ENCODE measurements at places on chromosomes 4 and X. TPM values are rescaled to one million over a fixed set of nuclear protein-coding genes. Genes with fewer than 3 reads are reported as not detected.

PDE5A gene
- not detected for total RNA-seq

GRCh38 chr4:1040344-1041146, 29.1 kb downstream of the FGFRL1 start:
- H3K27ac ChIP-seq = no peak overlapping the region
- no peaks in the 10 kb centered on the region for H3K4me1 ChIP-seq
- H3K36me3 ChIP-seq = no peaks in the 10 kb centered on the region
- peaks cover 4% of the 10 kb centered on the region for H3K27me3 ChIP-seq

TCEAL7 gene
- total RNA-seq = not detected

DNA sequence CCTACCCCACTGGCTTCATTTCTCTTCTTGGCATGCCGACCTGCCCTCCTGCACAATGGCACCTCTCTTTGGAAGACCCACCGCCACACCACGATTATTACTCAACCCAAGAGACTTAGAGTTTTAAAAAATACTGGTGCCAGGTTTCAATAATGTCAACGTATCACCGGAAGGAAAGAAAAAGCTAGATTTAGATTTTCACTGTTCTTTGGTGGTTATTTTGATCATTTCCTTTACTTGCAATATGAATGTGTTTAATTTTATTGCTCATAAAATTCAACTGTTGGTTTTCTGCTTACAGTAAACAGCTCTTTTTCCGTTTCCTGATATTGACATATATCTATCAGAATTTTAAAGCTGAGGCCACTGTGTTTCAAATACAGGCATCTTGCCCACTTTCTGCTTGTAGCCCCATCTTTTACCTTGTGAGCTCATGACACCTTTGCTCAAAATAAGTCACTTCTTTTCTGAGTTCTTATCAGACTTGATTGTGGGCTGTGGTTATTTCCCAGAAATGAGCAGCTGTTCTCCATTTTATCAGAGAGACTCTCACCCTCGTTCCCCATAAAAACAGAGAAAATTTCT, 439.1 kb downstream of the INPP4B start:
- no peaks in the 10 kb centered on the region for H3K27me3 ChIP-seq
- H3K4me1 ChIP-seq = peaks cover 51% of the 10 kb centered on the region
- DNase-seq = peak; percentile 61
- H3K27ac ChIP-seq = peak overlapping the region; percentile 99
- H3K4me3 ChIP-seq = peak overlapping the region; percentile 89
- peaks cover 10% of the 10 kb centered on the region for H3K36me3 ChIP-seq

- H3K4me3 ChIP-seq = no peak overlapping the region
- peaks cover 1% of the 10 kb centered on the region for H3K36me3 ChIP-seq
- H3K4me1 ChIP-seq = no peaks in the 10 kb centered on the region
- no peaks in the 10 kb centered on the region for H3K27me3 ChIP-seq
These were observed 33.2 kb upstream of the NAP1L5 start for GRCh38 chr4:88730811-88731210.

DNA sequence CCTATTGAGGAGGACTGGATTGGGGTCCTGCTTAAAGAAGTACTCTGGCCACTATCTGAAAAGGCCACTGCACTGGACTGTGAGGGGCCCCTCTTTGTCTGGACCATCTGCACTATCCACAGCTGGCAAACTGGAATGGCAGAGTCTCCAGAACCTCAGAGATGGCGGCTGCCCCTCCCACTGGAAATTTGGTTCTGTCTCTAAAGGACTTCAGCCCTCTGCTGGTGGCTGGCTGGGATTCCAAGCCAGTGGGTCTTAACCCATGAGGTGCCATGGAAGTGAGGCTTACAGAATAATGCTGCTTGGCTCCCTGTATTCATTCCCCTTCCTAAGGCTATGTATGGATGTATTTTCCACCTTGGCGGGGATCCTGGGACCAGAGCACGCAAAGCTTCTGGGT, 41.6 kb upstream of the CYLC1 start:
- DNase-seq = no peak
- H3K4me1 ChIP-seq = no peaks in the 10 kb centered on the region
- no peak overlapping the region for H3K27ac ChIP-seq
- no peaks in the 10 kb centered on the region for H3K36me3 ChIP-seq

DNA sequence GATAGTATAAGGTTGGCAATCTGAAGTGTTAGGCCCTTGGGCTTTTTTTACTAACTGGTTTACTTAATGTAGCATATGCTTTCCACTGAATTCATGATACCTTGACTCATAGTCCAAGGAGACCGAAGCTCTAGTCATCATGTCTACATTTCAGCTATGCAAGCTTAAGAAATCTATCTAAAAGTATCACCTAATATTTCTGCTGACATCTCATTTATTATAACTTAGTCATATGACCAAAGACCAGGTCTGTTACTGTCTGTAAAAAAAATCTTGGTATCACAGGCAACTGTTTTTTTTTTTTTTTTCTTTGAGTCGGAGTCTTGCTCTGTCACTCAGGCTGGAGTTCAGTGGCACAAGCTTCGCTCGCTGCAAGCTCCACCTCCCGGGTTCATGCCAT, 814.0 kb upstream of the NDST4 start:
- DNase-seq = no peak
- no peak overlapping the region for H3K27ac ChIP-seq
- no peaks in the 10 kb centered on the region for H3K27me3 ChIP-seq
- H3K36me3 ChIP-seq = no peaks in the 10 kb centered on the region

- H3K4me3 ChIP-seq = no peak overlapping the region
- H3K4me1 ChIP-seq = no peaks in the 10 kb centered on the region
- no peak for DNase-seq
- no peaks in the 10 kb centered on the region for H3K36me3 ChIP-seq
These were observed 17.8 kb downstream of the ZNF185 start for GRCh38 chrX:152915541-152916241.

DNA sequence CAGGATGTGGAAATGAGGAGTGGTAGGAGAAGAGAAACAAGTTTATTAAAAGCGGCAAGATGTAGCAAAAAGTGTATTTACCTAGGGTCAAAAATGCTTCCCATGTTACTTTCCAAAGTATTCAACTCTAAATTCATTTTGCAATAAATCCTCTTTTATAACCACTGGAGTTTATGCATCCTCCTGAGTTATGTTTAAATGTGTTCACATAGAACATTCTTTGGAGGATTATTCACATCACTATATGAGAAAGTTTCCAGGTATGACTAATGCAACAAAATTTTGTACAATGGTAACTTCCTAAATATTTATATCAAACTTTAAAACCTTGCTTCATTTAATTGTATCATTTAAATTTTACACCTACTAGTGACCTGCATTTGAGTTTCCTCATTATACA, 870.6 kb upstream of the SLIT2 start:
- H3K4me3 ChIP-seq = no peak overlapping the region
- H3K27ac ChIP-seq = no peak overlapping the region

RS1 gene
- total RNA-seq = not detected

- no peak overlapping the region for H3K4me3 ChIP-seq
- H3K27me3 ChIP-seq = no peaks in the 10 kb centered on the region
- no peaks in the 10 kb centered on the region for H3K4me1 ChIP-seq
These were observed 51.0 kb downstream of the GUCY1B1 start for GRCh38 chr4:155809835-155810234.

DNA sequence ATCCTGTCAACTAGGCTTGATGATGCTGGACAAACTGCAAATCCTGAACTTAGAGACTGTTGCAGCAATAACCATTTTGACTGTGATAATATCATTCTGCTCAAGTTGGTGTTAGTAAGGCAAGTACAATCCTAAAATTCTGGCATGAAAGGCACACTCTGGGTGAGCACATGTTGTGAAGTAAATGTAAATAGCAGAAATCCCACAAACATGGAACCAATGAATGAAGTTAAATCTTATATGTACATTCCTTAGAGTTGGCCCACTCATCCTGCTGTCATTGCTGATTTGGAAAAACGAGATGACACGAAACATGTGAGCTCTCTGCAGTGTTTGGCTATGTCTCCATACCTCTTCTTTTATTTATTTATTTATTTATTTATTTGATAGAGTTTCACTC, 21.0 kb downstream of the RBM47 start:
- H3K36me3 ChIP-seq = no peaks in the 10 kb centered on the region
- H3K4me1 ChIP-seq = no peaks in the 10 kb centered on the region

DNA sequence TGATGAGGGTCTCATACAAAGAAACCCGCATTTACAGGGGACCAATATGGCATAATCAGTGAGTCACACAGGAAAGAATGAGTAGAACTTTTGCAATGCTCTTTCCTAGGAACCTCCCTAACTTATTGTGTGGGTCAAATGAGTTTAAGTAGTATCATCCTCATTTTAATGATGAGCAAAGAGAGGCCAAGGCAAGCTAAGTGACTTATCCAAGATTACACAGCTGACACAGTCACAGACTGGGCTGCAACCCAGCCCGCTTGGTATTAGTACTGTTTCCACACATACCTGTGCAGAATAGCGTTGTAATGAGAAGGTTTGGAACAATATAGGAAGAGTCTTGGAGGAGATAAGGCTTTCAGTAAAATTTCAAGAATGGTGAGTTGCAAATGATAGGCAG, 91.0 kb upstream of the PPP1R2C start:
- no peak for DNase-seq
- peaks cover 2% of the 10 kb centered on the region for H3K36me3 ChIP-seq
- H3K4me1 ChIP-seq = peaks cover 18% of the 10 kb centered on the region
- H3K4me3 ChIP-seq = no peak overlapping the region
- no peaks in the 10 kb centered on the region for H3K27me3 ChIP-seq
- H3K27ac ChIP-seq = no peak overlapping the region

DNA sequence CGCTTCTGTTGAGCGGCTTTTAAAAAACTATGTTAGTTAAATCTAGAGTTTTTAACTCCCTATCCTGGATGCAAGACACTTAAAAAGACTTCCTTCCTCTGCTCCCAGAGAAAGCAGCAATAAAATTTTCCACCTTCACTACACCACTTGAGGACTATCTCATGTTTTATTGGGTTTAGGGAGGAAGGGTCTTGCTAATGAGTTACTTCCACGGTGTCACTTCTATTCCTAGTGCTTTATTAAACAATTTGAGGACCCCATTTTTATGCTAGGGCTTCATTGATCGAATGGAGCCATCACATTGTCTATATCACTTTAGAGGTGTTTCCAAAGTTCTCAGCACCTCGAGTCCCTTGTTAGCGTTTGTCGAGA, 3.7 kb upstream of the STIM2 start:
- H3K27ac ChIP-seq = peak overlapping the region; percentile 80
- peak overlapping the region; percentile 87 for H3K4me3 ChIP-seq
- H3K4me1 ChIP-seq = peaks cover 28% of the 10 kb centered on the region
- no peak for DNase-seq
- no peaks in the 10 kb centered on the region for H3K27me3 ChIP-seq
- H3K36me3 ChIP-seq = no peaks in the 10 kb centered on the region

IL21 gene
- total RNA-seq = 0.52 TPM

- no peak for DNase-seq
- no peaks in the 10 kb centered on the region for H3K27me3 ChIP-seq
- no peak overlapping the region for H3K4me3 ChIP-seq
- no peaks in the 10 kb centered on the region for H3K36me3 ChIP-seq
These were observed 738.6 kb downstream of the PCDH7 start for GRCh38 chr4:31458813-31459212.

DNA sequence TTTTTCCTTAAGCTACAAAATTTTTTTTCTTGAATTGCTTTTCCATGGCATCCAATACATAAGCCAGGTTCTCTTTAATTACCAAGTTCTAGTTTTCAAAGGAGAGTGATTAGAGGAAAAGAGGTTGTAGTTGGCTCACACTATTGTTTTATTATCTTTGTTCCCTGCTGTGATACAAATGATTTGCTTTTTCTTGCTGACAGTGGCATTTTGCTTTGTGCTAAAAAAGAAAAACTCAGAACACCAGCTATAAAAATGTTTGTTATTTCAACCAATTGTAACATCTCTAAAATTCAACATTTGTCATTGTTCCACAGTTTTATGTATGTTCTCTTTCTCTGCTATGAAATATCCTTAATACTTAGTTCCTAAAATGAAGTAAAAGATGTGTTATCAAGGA, 1817.2 kb downstream of the STIM2 start:
- H3K27me3 ChIP-seq = no peaks in the 10 kb centered on the region
- H3K4me1 ChIP-seq = no peaks in the 10 kb centered on the region
- H3K27ac ChIP-seq = no peak overlapping the region
- no peaks in the 10 kb centered on the region for H3K36me3 ChIP-seq

LUZP4 gene
- total RNA-seq = not detected

CXCL13 gene
- not detected for total RNA-seq

DNA sequence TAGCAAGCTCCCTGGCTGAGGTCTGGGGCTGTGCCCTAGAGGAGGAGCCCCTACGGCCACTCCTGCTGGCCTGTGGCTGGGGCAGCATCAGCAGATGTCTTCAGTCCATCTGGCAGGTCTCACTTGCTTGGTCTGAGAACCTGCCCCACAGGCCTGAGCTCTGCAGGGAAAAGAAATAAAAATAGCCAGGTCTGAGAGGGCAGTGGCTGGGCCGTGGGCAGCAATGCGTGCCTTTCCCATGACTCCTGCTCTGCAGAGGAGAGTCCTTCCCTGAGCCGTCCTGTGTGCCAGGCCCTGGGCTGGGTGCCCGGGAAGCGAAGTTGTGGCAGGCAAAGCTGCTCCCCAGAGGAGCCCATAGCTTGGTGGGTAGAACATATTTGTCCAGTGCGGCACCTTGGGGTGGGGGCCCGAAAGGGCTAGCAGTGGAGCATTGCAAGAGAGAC, 11.3 kb upstream of the KIAA0232 start:
- H3K27ac ChIP-seq = no peak overlapping the region
- peaks cover 16% of the 10 kb centered on the region for H3K4me1 ChIP-seq
- H3K36me3 ChIP-seq = no peaks in the 10 kb centered on the region
- H3K4me3 ChIP-seq = no peak overlapping the region
- no peak for DNase-seq
- no peaks in the 10 kb centered on the region for H3K27me3 ChIP-seq

POU3F4 gene
- not detected for total RNA-seq

DNA sequence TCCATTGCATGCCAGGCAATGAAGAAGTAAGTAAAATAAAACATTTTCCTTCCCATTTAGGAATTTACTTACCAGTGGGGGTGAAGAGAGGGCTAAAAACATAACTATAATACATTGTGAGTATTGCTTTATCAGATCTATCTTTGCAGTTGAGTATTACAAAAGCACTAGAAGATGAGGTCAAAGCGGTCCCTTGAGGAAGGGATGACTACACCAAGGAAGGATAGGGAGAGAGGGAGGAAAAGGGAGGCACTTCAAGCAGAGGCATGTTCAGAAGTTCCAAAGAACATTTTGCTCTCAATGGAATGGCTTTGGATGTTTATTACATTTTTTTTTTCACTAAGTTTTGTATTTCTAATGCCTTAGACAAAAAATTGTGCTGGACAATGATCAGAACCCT, 127.8 kb downstream of the TET2 start:
- no peak for DNase-seq
- H3K4me1 ChIP-seq = peaks cover 19% of the 10 kb centered on the region
- no peaks in the 10 kb centered on the region for H3K27me3 ChIP-seq
- H3K27ac ChIP-seq = no peak overlapping the region
- peaks cover 70% of the 10 kb centered on the region for H3K36me3 ChIP-seq

GRCh38 chr4:62344474-62344873, 1144.3 kb downstream of the ADGRL3 start:
- no peaks in the 10 kb centered on the region for H3K36me3 ChIP-seq
- H3K27me3 ChIP-seq = no peaks in the 10 kb centered on the region
- H3K4me1 ChIP-seq = no peaks in the 10 kb centered on the region
- no peak overlapping the region for H3K4me3 ChIP-seq
- DNase-seq = no peak

GRCh38 chr4:41060352-41061334, 153.7 kb downstream of the APBB2 start:
- no peak overlapping the region for H3K4me3 ChIP-seq
- no peak overlapping the region for H3K27ac ChIP-seq
- DNase-seq = no peak
- no peaks in the 10 kb centered on the region for H3K36me3 ChIP-seq
- no peaks in the 10 kb centered on the region for H3K27me3 ChIP-seq

GRCh38 chrX:11412715-11413623, 119.8 kb downstream of the AMELX start:
- H3K4me1 ChIP-seq = no peaks in the 10 kb centered on the region
- DNase-seq = no peak
- H3K27ac ChIP-seq = no peak overlapping the region
- no peaks in the 10 kb centered on the region for H3K36me3 ChIP-seq

GIMD1 gene
- total RNA-seq = not detected

CFI gene
- total RNA-seq = 0.26 TPM

BGN gene
- not detected for total RNA-seq

Data from activated CD8-positive, alpha-beta memory T cell treated with anti-CD3 and anti-CD28 coated beads, Interleukin-2, amount 10 ng/mL, durations not matched to agents 7 days and 5 days (primary cell).